ENCODE measurements at places on chromosomes 1 and 21. TPM values are rescaled to one million over a fixed set of nuclear protein-coding genes. Genes with fewer than 3 reads are reported as not detected.

The C1QB gene
- total RNA-seq, result 0.27 TPM

The ADAMTS5 gene
- total RNA-seq, result under 0.01 TPM

The MMP23B gene
- total RNA-seq, result 1.6 TPM

The FAM3B gene
- under 0.01 TPM for total RNA-seq

The OR2M3 gene
- 0.27 TPM for total RNA-seq

The ICOSLG gene
- 4.3 TPM for total RNA-seq

The OR2T10 gene
- total RNA-seq, result not detected

The LAPTM5 gene
- total RNA-seq, result 352 TPM

The DISP3 gene
- under 0.01 TPM for total RNA-seq

The WNT4 gene
- under 0.01 TPM for total RNA-seq

The LCE3E gene
- total RNA-seq, result not detected
